Keratinocyte (primary cell): ENCODE measurements at places on chromosomes 3 and 15.

GRCh38 chr3:15428539-15428938 lies 1.1 kb downstream of the EAF1 start:
- DNase-seq = no peak

- DNase-seq = no peak
Observed at GRCh38 chr3:194272221-194272620, 78.9 kb downstream of the CPN2 start.

- DNase-seq = no peak
Observed at GRCh38 chr15:24878153-24878552, 76.6 kb upstream of the SNRPN start.

DNA sequence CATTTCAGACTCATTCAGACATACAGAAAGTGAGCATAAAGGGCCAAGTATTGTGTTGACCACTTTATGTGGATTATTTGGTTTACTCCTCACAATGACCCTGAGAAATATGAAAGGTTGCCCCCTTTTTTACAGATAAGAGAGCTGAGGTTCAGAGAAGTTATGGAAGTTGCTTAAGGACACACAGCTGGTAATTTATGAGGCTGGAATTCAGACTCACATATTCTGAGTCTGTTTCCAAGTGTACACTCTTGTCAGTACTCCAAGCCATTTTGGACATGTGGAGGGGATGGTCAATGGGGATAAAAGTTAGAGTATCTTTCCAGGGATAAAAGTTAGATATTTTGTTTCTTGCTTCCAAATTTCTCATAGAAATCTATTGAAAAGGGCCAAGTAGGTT lies 15.9 kb downstream of the ITPR1 start:
- DNase-seq = no peak

- DNase-seq = no peak
Observed at GRCh38 chr3:49906073-49906743, 2.5 kb upstream of the MST1R start.

DNA sequence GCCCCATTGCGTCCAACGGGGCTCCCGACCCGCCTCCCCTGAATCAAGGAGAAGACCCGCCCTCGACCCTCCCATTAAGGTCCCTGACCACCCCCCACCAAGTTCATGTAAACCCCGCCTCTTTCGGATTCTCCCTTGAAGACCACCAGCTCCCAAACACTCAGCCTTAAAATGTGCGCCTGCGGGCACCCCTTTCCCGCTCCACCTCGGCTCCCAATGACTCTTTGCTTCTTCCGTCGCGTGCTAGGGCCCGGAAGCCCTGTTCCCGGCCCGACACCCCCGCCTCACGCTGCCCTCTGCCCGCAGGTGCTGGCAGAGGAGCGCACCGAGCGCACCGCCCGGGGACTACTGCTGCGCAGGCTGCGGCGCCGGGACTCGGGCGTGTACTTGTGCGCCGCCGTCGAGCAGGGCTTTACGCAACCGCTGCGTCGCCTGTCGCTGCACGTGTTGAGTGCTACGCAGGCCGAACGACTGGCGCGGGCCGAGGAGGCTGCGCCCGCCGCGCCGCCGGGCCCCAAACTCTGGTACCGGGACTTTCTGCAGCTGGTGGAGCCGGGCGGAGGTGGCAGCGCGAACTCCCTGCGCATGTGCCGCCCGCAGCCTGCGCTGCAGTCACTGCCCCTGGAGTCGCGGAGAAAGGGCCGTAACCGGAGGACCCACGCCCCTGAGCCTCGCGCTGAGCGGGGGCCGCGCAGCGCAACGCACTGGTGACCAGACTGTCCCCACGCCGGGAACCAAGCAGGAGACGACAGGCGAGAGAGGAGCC lies 2.7 kb upstream of the LSMEM2 start:
- no peak for DNase-seq

GRCh38 chr15:51589881-51590568 lies 32.5 kb downstream of the DMXL2 start:
- no peak for DNase-seq

DNA sequence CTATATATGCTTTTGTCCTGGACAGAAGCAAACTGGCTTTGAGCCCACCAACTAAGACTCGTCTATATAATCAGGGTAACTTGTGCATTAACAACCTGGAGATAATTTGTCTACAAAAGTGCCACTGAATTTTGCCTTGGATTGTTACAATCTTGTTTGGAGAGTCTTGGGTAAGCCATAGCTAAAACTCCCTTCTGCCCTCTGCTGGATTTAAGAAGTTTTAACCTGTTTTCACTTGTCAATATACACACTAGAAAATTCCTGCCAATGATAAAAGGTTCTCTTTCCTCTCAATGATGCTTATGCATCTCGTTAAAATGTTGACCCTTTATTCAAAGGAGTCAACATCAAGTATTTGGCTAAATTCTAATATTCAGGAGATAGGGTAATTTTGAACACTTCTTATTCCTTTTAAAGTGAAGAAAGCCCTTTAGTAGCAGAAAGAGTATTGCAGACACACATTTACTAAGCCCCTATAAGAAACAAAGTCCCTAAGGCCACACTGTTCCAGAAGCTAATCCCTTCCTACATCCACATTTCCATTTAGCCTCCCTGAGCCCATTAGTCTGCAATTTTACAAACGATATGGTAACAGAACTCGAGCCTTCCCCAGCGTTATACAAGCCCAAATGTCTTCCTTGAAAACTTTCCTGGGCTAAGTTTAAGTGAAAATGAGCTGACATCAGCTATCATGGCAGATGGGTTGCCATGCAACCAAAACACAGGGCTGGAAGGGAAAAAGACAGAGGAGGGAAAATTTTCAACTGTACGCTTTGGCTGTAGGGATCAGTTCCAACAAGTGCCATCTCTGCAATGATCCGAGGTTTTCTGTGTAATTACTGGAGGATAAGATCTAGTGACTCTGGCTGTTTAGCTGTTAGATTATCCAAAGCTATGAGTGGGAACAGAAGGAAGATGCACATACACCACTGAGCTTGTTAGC lies 75.9 kb upstream of the FGF12 start:
- no peak for DNase-seq

- no peak for DNase-seq
Observed at GRCh38 chr3:129820587-129820986, 72.9 kb downstream of the TMCC1 start.
